ENCODE measurements at places on chromosomes 11 and 22. TPM values are rescaled to one million over a fixed set of nuclear protein-coding genes. Genes with fewer than 3 reads are reported as not detected.
A peak's percentile ranks its signal among the peaks of the same experiment; 100 is the strongest.

Gene KCTD14
- total RNA-seq: 0.47 TPM

Gene EXPH5
- total RNA-seq: 0.75 TPM

Gene ASCC2
- 44.2 TPM for total RNA-seq

DNA sequence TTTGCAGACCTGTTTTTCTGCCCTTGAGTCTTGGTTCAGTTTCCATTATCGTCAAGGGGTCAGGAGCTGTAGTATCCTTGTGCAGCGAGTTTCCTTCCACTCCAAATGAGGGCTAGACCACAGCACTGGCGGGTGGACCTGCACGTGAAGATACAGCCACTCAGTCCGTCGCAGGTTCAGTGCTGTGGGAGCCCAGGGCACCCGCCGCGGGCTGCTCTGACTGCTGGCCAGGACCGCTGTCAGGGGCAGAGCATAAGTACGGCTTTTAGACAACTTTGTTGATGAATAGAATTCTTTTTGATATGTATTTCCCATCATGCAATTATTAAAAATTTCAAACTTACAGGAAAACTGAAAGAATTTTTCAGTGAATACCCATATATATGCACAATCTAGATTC lies 56.6 kb downstream of the NF2 start:
- no peak for DNase-seq
- no peaks in the 10 kb centered on the region for H3K27me3 ChIP-seq
- peaks cover 17% of the 10 kb centered on the region for H3K36me3 ChIP-seq
- H3K4me3 ChIP-seq: no peak overlapping the region

GRCh38 chr11:110217223-110217877 lies 79.1 kb downstream of the RDX start:
- DNase-seq: no peak
- no peak overlapping the region for H3K27ac ChIP-seq
- H3K27me3 ChIP-seq: no peaks in the 10 kb centered on the region

DNA sequence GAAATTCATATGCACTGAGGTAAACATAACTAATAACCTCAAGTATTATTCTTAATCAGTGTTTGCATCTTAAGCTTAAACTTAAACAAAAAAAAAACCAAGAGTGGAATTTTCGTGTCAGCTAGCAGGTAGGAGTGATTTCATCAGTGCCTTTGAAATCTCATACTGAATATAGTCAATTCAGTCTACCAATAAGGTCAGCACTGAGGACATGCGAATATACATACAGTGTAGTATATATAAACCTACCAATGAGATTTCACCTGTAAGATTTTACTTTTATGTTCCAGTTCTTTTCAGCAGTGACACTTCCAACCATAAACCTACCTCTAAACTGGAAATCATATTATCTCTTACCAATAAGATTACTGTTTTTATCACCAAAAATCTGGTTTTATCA lies 27.0 kb downstream of the SAAL1 start:
- no peak overlapping the region for H3K27ac ChIP-seq
- no peaks in the 10 kb centered on the region for H3K27me3 ChIP-seq
- no peak overlapping the region for H3K4me3 ChIP-seq
- H3K36me3 ChIP-seq: peaks cover 23% of the 10 kb centered on the region
- DNase-seq: no peak
- H3K4me1 ChIP-seq: peaks cover 5% of the 10 kb centered on the region

- H3K4me3 ChIP-seq: no peak overlapping the region
- H3K4me1 ChIP-seq: peaks cover 18% of the 10 kb centered on the region
- no peak for DNase-seq
- no peaks in the 10 kb centered on the region for H3K27me3 ChIP-seq
- peaks cover 55% of the 10 kb centered on the region for H3K36me3 ChIP-seq
Measured at GRCh38 chr11:9143721-9144120, 52.3 kb upstream of the SCUBE2 start.

DNA sequence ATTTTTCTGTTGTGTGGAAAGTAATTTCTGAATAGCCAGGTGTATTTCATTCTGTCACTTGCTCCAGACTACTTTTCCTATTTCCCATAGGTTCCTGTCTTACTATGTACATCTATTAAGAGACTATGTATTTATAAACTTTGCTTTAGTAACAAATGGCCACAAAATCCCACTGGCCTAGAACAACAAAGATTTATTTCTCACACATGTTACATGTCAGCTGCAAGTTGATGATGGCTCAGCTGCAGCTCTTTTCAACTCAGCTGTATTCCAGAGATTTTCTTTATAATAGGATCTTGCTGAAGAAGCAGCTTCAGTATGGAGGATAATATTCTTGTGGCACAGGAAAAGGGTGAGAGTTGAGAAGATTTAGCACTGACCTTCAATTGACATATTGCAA lies 539.6 kb upstream of the LRRC4C start:
- H3K27me3 ChIP-seq: no peaks in the 10 kb centered on the region

DNA sequence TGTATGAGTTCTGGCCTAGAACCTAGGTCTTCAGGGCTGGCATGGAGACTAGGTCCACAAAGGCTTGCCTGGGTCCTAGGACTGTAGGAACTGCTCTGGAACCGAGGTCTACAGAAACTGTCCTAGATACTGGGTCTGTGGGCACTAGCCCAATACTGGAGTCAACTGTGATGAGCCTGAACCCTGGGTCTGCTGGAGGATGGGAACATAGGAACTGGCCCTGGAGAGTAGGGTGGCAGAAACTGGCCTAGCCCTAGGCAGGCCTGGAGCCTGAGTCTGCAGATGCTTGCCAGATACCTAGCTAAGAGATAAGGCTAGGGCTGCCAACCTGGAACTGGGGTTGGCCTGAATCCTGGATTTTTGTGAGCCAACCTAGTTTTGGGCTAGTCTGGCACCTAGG lies 19.2 kb upstream of the GLYATL2 start:
- DNase-seq: no peak
- H3K4me3 ChIP-seq: no peak overlapping the region
- peaks cover 3% of the 10 kb centered on the region for H3K36me3 ChIP-seq
- no peaks in the 10 kb centered on the region for H3K4me1 ChIP-seq
- H3K27me3 ChIP-seq: no peaks in the 10 kb centered on the region

DNA sequence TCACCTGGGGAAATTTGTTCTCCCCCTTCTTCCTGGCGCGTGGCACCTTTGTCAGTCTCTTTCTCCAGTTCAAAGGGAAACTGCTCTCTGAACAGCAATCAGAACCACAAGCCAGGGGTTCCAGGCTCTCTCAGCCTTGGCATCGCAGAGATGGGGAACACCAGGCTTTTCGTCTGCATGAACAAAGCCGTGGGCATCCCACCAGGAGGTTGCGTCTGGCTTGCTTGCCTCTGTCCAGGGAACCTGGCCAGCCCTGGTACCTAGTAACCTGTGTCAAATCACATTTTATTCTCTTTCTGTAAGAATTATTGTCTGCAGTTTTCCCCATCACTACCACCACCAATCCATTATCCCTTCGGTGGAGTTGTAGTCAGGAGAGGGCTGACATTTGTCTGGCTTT lies 107.0 kb downstream of the WNT7B start:
- H3K4me1 ChIP-seq: peaks cover 5% of the 10 kb centered on the region
- H3K36me3 ChIP-seq: peaks cover 9% of the 10 kb centered on the region
- peaks cover 24% of the 10 kb centered on the region for H3K27me3 ChIP-seq
- no peak for DNase-seq

DNA sequence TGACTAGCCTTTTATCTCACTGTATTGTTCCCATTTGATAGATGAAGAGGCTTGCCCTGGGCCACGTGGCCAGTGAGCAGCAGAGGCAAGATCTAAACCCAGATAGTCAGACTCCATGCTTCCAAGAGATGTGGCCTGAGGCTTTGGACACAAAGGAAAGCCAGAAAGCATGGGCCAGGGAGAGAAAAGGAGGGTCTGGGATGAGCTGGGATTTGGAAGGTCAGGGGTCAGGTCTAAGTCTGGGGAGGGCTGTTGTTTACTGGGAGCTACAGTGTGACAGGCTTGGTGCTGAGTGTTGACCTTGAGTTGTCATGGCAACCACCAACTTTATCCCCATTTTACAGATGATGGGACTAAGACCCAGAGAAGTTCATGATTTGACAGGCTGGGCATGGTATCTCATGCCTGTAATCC lies 2.1 kb downstream of the SLC35E4 start:
- H3K4me3 ChIP-seq: peak overlapping the region; percentile 85
- H3K36me3 ChIP-seq: no peaks in the 10 kb centered on the region
- DNase-seq: no peak
- H3K27ac ChIP-seq: no peak overlapping the region
- H3K27me3 ChIP-seq: no peaks in the 10 kb centered on the region
- peaks cover 26% of the 10 kb centered on the region for H3K4me1 ChIP-seq

All from chondrocyte (in vitro differentiated cells).